NCI-H345 (cell line): ENCODE measurements at places on chromosomes 12 and 14.
A peak's percentile ranks its signal among the peaks of the same experiment; 100 is the strongest.

- no peak for DNase-seq
Measured at GRCh38 chr12:120362516-120363273, 6.3 kb downstream of the MSI1 start.

DNA sequence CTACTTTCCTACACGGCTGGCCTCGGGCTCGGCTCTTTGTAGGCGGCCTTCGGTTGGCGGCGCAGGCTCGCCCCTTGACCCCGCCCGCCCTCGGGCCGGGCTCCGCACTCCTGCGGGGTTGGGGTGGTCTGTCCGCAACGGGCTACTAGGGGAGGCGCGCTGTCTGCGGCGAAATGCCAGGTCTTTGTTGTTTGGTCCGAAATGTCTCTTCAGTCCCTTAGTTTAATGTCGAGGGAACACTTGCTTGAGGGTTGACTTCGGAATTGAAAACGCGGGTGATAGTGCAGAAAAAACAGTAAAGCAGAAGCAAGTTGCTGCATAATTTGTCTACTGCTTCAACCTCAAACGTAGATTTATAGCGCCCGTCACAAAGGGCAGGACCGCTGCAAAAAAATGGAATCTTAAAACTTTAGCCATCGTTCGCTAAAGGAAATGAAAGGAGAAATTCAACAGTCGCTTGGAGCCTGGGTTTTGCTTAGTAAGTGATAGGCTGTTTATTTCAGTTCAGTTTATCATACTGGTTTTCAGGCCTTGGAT is 390 bp downstream of the JKAMP start:
- DNase-seq, result no peak

DNA sequence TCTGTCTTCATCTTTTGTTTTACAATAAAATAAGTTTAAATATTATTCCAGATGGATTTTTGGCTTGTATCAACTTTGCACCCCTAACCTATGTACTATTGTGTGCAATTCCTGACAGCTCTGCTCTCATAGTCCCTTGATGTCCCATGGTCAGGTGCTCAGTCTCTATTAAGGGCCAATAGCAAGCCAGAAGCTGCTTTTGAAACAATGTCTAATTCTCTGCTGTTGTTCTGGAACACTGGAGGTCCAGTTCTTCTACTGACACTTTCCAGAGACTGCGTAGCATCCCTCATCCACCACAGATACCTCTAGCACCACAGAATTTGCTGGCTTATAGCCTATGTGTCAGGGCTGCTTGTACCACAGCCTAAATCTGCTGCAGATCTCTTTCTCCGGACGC is 74.6 kb downstream of the BRMS1L start:
- no peak for DNase-seq

DNA sequence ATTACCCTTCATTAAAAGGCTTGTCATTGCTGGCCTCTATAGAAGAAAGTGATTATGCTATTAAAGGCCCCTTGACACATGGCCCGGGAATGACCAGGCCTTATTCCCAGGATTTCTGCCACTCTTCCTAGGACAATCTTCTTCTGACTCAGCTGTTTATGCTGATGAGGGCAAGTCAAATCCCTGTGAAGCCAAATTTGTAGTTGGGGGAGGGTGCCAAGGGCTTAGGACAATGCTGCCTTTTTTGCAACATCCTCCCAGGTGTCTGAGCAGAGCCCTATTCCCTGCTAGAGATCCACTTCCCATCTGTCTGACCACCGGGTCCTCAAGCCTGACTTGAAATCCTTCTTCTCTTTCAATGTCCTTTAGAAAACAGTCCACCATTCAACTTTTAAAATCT is 230.7 kb upstream of the SRRM4 start:
- DNase-seq, result no peak

DNA sequence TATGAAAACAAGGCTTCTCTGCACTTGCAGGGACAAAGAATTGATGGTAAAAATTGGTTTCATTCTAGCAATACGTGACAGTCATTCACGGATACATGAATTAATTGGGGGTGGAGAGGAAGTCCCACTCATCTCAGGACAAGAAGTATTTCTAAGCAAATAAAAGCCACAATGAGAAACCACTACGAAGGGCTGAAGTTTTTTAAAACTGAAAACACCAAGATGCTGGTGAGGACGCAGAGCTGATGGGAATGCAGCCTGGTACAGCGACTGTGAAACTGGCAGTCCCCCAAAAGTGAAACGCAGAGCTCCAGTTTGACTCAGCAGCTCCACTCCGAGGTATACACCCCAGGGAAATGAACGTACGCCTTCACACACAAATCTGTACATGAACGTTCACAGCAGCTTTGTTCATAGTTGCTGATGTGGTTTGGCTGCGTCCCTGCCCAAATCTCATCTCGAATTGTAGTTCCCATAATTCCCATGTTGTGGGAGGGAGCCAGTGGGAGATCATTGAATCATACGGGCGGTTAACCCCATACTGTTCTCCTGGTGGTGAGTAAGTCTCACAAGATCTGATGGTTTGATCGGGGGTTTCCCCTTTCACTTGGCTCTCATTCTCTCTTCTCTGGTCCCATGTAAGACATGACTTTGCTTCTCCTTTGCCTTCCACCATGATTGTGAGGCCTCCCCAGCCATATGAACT is 89.0 kb downstream of the SCARB1 start:
- DNase-seq, result no peak

GRCh38 chr14:26173581-26174110 is 424.2 kb downstream of the NOVA1 start:
- DNase-seq, result no peak

DNA sequence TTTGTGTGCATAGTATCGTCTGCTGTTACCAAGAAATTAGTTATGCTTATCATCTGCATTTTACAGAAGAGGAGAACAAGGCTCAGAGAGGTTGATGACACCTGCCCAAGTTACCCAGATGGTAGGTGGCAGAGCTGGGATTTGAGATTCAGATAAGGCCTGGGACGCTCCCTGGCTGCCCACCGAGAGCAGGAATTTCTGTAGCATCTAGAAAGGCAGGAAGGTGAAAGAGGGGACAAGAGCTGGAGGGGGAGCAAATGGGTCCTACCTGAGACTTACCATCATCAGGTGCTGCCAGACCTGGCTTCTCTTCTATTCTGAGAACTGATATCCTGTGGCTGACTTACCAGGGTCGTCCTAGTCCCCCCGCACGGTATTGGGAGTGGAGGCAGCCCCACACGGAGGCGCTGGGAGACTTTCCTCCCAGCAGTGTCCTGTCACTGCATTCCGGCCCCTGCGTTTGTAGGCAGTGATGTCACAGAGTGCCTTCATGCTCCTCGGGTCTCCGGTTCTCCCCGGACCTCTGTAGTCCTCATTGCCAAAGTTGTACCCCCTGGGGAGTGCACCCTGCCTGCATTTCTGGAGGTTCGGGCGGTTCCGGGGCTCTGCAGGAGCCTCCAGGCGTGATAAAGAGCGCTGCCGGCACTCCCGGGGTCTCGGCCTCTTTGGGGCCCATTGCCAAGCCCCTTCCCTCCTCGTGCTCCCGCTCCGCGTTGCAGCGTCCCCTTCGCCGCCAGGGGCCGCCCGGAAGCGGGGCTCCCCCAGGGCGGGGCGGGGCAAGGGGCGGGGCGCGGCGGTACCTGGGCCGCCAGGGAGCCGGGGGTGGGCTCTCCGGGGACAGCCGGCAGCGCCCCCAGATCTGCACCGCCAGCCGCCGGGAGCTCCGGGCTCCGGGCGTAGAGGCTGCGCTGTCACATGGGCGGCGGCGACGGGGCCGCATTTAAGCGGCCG is at the start of gene CABP1:
Gene CABP1 (plus strand): TSS at position 856 of the 951 bp plus-strand sequence. CDS start 60 bp downstream, at position 916.
- DNase-seq, result peak; percentile 69

- DNase-seq, result no peak
Measured at GRCh38 chr12:76138656-76139055, 54.2 kb upstream of the NAP1L1 start.

- DNase-seq, result no peak
Measured at GRCh38 chr12:19669793-19670192, 230.5 kb downstream of the AEBP2 start.

GRCh38 chr14:54593860-54594259 is 26.9 kb downstream of the SAMD4A start:
- DNase-seq, result no peak

DNA sequence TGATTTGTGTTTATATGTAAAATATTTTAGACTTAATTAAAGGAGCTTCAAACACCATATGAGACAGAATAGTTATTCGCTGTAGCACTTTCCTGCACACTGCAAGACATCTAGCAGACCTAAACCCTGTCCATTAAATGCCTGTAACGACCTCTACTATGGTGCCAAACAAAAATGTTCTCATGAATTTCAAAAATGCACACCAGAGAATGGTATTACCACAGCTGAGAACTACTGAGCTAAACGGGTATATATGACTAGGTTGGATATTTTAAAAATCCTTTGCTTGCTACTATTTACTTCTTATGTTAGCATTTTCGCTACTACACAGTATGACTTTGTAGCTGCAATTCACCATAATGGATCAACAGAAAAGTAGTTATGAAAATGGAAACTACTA is 34.8 kb downstream of the SPPL3 start:
- DNase-seq, result no peak

- no peak for DNase-seq
Measured at GRCh38 chr12:79331870-79332269, 358.9 kb downstream of the PAWR start.

GRCh38 chr12:108361606-108362005 is 22.5 kb upstream of the CMKLR1 start:
- DNase-seq, result no peak

DNA sequence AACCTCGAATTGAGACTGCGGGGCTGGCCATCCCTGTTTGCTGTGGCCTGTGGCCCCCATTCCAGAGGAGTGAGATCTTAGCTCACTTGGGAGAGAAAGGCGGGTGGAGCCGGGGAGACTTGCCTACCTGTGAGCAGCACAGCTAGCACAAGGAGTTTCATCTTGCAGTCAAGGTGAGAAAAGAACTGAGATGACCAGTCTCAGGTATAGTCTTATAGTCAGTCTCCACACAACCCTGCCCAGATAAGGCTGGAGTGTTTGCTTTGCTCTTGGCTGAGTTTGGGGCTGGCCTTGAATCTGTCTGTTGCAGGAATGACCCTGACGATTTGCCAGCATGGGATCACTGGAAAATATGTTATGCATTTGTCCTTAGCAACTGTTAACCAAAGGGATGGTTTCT is at the start of gene PLA2G1B:
Gene PLA2G1B (minus strand): TSS at position 187 of the 400 bp plus-strand sequence. CDS start 26 bp downstream, at position 161.
- no peak for DNase-seq

GRCh38 chr12:96240656-96241055 is 46.5 kb downstream of the ELK3 start:
- no peak for DNase-seq

- DNase-seq, result no peak
Measured at GRCh38 chr14:94043111-94043755, 17.1 kb downstream of the OTUB2 start.

DNA sequence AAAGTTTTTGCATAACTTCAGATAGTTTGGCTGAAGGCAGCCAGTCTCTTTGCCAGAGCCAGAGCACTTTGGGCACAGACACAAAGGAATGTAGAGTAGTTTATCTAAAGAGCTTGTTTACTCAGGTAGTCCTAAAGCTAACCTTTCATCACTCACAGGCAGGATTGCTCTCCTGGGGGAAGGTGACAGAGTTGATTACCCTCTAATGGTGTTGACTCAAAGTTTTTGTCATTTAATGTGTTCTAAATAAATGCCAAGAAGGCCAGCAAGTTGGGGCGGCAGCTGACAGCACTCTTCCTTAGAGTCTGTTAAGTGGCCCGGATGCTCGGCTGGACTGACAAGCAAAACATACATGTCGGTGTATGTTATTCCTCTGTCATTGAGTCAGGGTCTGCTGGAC is 9.3 kb upstream of the TAS2R46 start:
- DNase-seq, result no peak
